ENCODE measurements at places on chromosomes 5 and 9. TPM values are rescaled to one million over a fixed set of nuclear protein-coding genes. Genes with fewer than 3 reads are reported as not detected.
A peak's percentile ranks its signal among the peaks of the same experiment; 100 is the strongest.

Gene PFN3
- total RNA-seq: not detected

Gene TRPM3
- not detected for total RNA-seq

DNA sequence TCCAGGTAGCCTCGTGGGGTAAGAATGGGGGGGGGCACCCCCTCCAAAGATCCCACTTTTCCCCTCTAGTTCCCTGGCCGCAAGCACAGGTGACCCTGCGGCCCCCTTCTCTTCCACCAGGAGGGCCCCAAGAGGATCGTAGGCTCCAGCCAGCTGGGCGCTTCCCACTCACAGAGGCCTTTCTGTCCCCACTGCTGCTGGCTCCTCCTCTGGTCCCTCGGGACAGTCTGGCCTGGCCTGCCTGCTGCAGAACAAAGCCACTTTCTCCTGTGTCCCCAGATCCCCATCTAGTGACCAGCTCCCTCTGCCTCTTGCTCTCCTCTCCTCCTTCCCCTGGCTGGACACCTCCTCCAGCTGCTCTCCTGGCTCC, 534 bp upstream of the SAPCD2 start:
- H3K36me3 ChIP-seq: no peaks in the 10 kb centered on the region
- peaks cover 20% of the 10 kb centered on the region for H3K4me1 ChIP-seq
- H3K27ac ChIP-seq: peak overlapping the region; percentile 91
- H3K4me3 ChIP-seq: peak overlapping the region; percentile 82
- DNase-seq: no peak
- no peaks in the 10 kb centered on the region for H3K27me3 ChIP-seq

Gene PDE8B
- 0.19 TPM for total RNA-seq

DNA sequence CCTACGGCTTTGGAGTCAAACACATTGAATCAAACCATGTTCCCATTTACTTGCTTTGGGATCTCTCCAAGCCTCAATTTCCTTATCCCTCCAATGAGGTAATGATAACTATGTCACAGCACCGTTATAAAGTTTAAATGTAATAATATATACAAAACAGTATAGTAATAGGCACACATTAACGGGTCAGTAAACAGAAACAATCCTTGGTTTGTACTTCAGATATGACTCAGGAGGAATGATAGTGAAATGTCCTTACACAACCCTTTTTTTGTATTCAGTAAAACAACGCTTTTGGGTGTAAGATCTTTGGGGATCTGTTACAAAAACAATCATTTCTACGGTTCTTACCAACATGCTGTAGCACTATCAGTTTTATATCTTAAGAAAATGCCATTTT, 178.5 kb upstream of the GNA14 start:
- H3K27me3 ChIP-seq: no peaks in the 10 kb centered on the region
- peaks cover 14% of the 10 kb centered on the region for H3K4me1 ChIP-seq
- no peak overlapping the region for H3K4me3 ChIP-seq
- H3K36me3 ChIP-seq: peaks cover 9% of the 10 kb centered on the region

DNA sequence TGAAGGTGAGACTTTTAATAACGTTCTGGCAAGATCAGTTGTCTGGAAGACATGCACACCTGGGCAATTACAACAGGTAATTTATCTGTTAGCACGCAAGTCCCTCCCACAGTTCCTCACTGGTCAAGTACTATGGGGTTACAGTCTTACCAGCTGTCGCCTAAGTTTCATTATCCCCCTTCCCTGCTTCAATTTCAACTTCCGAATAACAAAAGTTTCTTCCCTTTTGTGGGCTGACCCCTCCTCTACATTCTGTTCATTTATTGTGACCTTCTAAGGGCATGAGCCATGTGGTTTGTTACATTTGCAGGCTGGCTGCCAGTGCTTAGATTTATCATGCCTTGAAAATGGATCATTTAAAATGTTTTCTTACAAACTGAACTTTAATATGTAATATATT, 16.5 kb downstream of the GAPT start:
- DNase-seq: no peak
- no peaks in the 10 kb centered on the region for H3K36me3 ChIP-seq
- H3K27me3 ChIP-seq: no peaks in the 10 kb centered on the region
- H3K4me3 ChIP-seq: no peak overlapping the region
- no peak overlapping the region for H3K27ac ChIP-seq
- H3K4me1 ChIP-seq: no peaks in the 10 kb centered on the region

All from activated naive CD8-positive, alpha-beta T cell treated with anti-CD3 and anti-CD28 coated beads, Interleukin-2, amount 10 ng/mL, durations not matched to agents 7 days and 5 days (primary cell).